ENCODE measurements at places on chromosomes 11 and 22. TPM values are rescaled to one million over a fixed set of nuclear protein-coding genes. Genes with fewer than 3 reads are reported as not detected.

- no peaks in the 10 kb centered on the region for H3K36me3 ChIP-seq
- H3K27me3 ChIP-seq, result no peaks in the 10 kb centered on the region
- H3K27ac ChIP-seq, result peak overlapping the region; percentile 3
- DNase-seq, result peak; percentile 26
- H3K4me3 ChIP-seq, result no peak overlapping the region
Observed at GRCh38 chr11:93487032-93487483, 56.1 kb downstream of the SMCO4 start.

- H3K4me3 ChIP-seq, result no peak overlapping the region
- no peaks in the 10 kb centered on the region for H3K36me3 ChIP-seq
- DNase-seq, result no peak
- H3K27me3 ChIP-seq, result no peaks in the 10 kb centered on the region
Observed at GRCh38 chr11:22633354-22633902, 7.8 kb upstream of the FANCF start.

- H3K4me1 ChIP-seq, result no peaks in the 10 kb centered on the region
- no peak overlapping the region for H3K4me3 ChIP-seq
- no peaks in the 10 kb centered on the region for H3K27me3 ChIP-seq
- H3K36me3 ChIP-seq, result no peaks in the 10 kb centered on the region
Observed at GRCh38 chr22:37077802-37078448, 26.4 kb downstream of the KCTD17 start.

DNA sequence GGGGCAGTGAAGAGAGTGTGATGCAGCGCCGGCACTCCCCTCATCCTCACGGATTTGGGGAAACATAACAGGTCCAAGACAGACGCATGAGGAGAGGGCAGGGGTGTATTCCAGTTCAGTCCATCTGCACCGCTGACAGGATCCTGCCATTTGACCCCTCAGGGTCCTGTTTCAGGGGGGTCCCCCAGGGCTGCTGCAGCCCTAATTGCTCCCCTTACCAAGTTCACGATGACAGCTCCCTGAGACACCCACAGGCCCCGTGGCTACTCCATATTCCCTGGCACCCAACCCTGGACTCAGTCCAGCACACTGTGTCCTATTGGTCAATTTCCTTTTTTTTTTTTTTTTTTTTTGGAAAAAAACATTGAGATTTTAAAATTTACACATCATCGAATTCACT is 41.5 kb downstream of the SHANK2 start:
- no peak overlapping the region for H3K27ac ChIP-seq
- H3K4me1 ChIP-seq, result no peaks in the 10 kb centered on the region
- DNase-seq, result no peak
- H3K4me3 ChIP-seq, result no peak overlapping the region

DNA sequence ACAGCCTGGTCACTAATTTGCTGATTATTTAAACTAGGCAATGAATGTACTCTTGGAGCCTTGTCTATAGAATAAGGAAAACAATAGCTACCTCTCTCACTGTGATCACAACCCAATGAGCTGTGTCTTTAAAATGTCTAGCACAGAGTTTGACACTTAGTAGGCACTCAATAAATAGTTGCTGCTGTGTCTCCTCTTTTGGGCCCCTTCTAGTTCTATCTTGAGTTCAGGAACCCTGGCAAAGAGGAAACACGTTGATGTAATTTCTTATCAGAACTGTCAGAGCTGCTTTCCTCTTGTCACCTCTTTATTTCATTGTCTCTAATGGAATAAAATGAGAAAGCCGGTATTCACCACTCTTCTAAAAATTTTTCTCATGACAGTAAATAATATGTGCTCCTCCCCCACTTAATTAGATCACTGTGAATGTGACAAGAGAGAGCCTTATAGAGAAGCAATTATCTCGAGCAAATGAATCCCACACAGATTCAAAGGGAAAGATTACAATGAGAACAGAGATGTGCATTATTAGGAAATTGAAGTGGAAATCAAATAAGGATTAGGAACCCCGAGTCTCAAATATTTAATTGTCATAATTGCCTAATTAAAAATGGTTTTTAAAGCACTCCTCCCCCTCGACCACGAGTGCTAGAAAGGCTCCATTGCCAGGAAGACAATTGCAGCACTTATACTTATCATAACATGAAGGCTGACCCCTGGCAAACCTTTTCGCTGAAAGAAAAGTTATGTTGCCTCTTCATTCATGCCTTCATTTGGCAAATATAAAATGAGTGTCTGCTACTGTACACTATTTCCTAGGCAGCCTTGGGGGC is 175.0 kb upstream of the BDNF start:
- H3K27me3 ChIP-seq, result no peaks in the 10 kb centered on the region
- no peak for DNase-seq
- no peak overlapping the region for H3K4me3 ChIP-seq
- no peaks in the 10 kb centered on the region for H3K4me1 ChIP-seq

GRCh38 chr11:74185695-74186094 is 14.6 kb downstream of the PPME1 start:
- no peak overlapping the region for H3K4me3 ChIP-seq
- no peaks in the 10 kb centered on the region for H3K27me3 ChIP-seq
- H3K4me1 ChIP-seq, result no peaks in the 10 kb centered on the region
- H3K27ac ChIP-seq, result no peak overlapping the region
- DNase-seq, result no peak
- no peaks in the 10 kb centered on the region for H3K36me3 ChIP-seq

DNA sequence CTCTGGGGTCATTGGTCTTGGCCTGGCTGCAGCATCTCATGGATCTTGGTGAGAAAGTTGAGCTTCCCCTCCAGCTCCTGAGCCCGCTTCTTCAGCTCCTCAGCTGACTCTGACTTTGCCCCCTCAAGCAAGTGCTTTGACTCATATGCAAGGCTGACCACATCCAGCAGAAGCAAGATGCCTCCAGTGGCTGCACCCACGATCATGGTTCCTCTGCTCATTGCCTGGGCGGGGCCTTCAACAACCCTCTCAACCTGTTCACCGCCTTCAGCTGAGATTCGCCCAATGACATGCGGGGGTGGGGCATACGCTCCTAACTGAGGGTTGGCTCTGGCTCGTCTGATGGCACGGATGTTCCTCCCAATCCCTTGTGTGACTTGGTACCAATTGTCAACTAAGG is 11.9 kb downstream of the APOL2 start:
- H3K27me3 ChIP-seq, result no peaks in the 10 kb centered on the region
- no peak overlapping the region for H3K4me3 ChIP-seq
- H3K36me3 ChIP-seq, result no peaks in the 10 kb centered on the region
- H3K4me1 ChIP-seq, result no peaks in the 10 kb centered on the region

DNA sequence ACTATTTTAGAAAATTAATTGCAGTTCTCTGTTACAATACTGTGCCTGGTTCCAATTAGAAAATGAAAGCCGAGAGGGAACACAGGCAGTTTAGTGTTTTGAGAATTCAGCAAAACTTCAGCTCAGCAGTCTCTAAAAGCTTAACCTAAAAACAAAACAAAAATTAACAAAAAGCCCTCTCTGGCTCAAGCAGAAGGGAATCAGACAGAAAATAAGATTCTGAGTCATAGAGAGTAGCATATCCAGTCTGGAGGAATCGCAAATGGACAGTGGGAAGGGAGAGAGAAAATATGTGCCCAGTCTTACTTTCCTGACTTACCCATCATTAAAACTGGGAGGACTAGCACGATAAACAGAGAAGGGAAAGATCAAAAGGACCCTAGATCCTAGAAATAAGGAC is 38.1 kb upstream of the CHRM4 start:
- no peaks in the 10 kb centered on the region for H3K27me3 ChIP-seq
- H3K27ac ChIP-seq, result no peak overlapping the region
- H3K4me1 ChIP-seq, result no peaks in the 10 kb centered on the region
- DNase-seq, result no peak

DNA sequence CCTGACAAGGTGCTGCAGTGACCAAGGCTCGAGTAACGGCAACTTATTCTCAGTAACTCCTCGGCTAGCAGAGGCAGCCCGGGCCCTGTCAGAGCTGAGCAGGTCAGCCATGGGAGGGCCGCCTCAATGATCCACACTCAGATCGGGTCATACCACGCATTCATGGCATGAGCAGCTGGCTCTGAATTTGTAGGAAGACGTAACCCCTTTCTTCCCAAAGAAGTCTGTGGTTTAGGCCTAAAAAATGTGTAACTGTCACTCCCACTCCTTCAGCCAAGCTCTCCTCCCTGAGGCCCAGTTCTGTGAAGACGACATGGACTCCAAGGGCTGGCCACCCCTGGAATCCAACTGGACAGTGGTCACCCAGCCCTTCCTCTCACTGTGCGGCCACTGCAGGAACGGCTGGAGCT is 30.0 kb downstream of the PPP2R1B start:
- peaks cover 64% of the 10 kb centered on the region for H3K4me1 ChIP-seq
- H3K4me3 ChIP-seq, result no peak overlapping the region
- peak overlapping the region; percentile 79 for H3K27ac ChIP-seq
- no peaks in the 10 kb centered on the region for H3K27me3 ChIP-seq

- H3K27ac ChIP-seq, result no peak overlapping the region
- no peaks in the 10 kb centered on the region for H3K36me3 ChIP-seq
- no peak for DNase-seq
- H3K4me1 ChIP-seq, result no peaks in the 10 kb centered on the region
- H3K27me3 ChIP-seq, result no peaks in the 10 kb centered on the region
Observed at GRCh38 chr11:33965032-33965431, 73.2 kb upstream of the LMO2 start.

- H3K4me1 ChIP-seq, result peaks cover 5% of the 10 kb centered on the region
- H3K36me3 ChIP-seq, result no peaks in the 10 kb centered on the region
- peak; percentile 55 for DNase-seq
- no peaks in the 10 kb centered on the region for H3K27me3 ChIP-seq
- no peak overlapping the region for H3K4me3 ChIP-seq
Observed at GRCh38 chr11:12508151-12508751, 130.9 kb downstream of the PARVA start.

CHRDL2 gene
- 3.5 TPM for total RNA-seq

F2 gene
- total RNA-seq, result 3.6 TPM

ANO5 gene
- 7.1 TPM for total RNA-seq

Measured in testis (tissue), 5 donors.